ENCODE measurements at places on chromosomes 2 and 18. TPM values are rescaled to one million over a fixed set of nuclear protein-coding genes. Genes with fewer than 3 reads are reported as not detected.

Gene ACTG2
- 7.2 TPM for total RNA-seq

Gene DRC1
- total RNA-seq, result 0.24 TPM

Gene IL1F10
- not detected for total RNA-seq

Gene EPB41L3
- 32.0 TPM for total RNA-seq

Gene LONRF2
- not detected for total RNA-seq

Gene ADD2
- total RNA-seq, result 0.32 TPM

Gene SDC1
- total RNA-seq, result 152 TPM

Gene KCNIP3
- total RNA-seq, result 25.6 TPM

Gene SRBD1
- total RNA-seq, result 33.4 TPM

Gene GLB1L
- 18.8 TPM for total RNA-seq

Gene RBM44
- total RNA-seq, result 0.49 TPM

Gene EFR3B
- 0.16 TPM for total RNA-seq

Gene RAPH1
- 26.4 TPM for total RNA-seq

Gene CSRNP3
- total RNA-seq, result 1.6 TPM

Gene PRKAG3
- total RNA-seq, result not detected

Gene ABI2
- total RNA-seq, result 36.2 TPM

Gene XIRP2
- total RNA-seq, result not detected

Gene CCL20
- total RNA-seq, result not detected

Gene CNTNAP5
- total RNA-seq, result 0.12 TPM

Gene KCNS3
- total RNA-seq, result 1.3 TPM

Gene TRABD2A
- 0.36 TPM for total RNA-seq

Gene CRYGD
- total RNA-seq, result not detected

Gene LINC00305
- total RNA-seq, result not detected

Gene LRRTM1
- not detected for total RNA-seq

Gene CIDEA
- total RNA-seq, result not detected

Gene LOXHD1
- not detected for total RNA-seq

Gene COBLL1
- total RNA-seq, result 17.1 TPM

Gene RPRM
- total RNA-seq, result not detected

Gene OTOS
- total RNA-seq, result not detected

Gene MAP3K19
- total RNA-seq, result not detected

Gene GLI2
- 19.0 TPM for total RNA-seq

Gene SPP2
- not detected for total RNA-seq

Gene TMEM37
- total RNA-seq, result not detected

Gene PPP1R1C
- 1.9 TPM for total RNA-seq

Gene DNAJC5G
- total RNA-seq, result not detected

Gene HOXD4
- 10.5 TPM for total RNA-seq

Gene SERPINB10
- total RNA-seq, result not detected

Gene MBP
- 13.2 TPM for total RNA-seq

Gene AFF3
- 4.0 TPM for total RNA-seq

Gene NT5DC4
- total RNA-seq, result not detected

Gene TWIST2
- total RNA-seq, result 46.2 TPM

Gene C2orf78
- total RNA-seq, result not detected

Gene NDUFAF7
- 13.8 TPM for total RNA-seq

Gene MDH1B
- total RNA-seq, result 1.8 TPM

Gene OR6B2
- not detected for total RNA-seq

Gene RGPD4
- total RNA-seq, result not detected

Gene SH3YL1
- 47.1 TPM for total RNA-seq

Gene OSR1
- 95.0 TPM for total RNA-seq

Gene SOWAHC
- total RNA-seq, result 11.8 TPM

Gene ABHD1
- total RNA-seq, result 0.24 TPM

Gene CYP27A1
- 35.2 TPM for total RNA-seq

Gene LYPD6
- 9.0 TPM for total RNA-seq

Gene UBXN2A
- total RNA-seq, result 13.1 TPM

Gene HRH4
- total RNA-seq, result not detected
